Fibroblast of skin of back (primary cell): ENCODE measurements at places on chromosomes 6 and 20.

DNA sequence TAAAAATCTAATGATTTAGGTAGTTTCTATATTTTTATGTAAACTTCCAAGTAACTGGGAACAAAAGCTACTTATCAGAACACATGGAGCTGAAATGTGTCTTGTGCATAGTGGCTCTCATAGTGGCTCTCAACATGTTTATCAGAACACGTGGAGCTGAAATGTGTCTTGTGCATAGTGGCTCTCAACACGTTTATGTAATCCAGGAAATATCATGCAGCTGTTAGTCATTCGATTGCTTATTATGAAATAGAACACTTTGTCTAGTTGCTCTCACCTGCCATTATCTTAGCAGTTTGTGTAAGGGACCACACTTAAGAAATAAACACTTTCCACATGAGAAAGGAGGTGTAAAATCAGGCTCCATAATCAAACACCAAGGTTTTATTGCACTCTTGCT, 119.2 kb upstream of the ASCC3 start:
- no peak for DNase-seq

- peak; percentile 39 for DNase-seq
Measured at GRCh38 chr20:24164360-24164759, 175.8 kb upstream of the GGTLC1 start.

GRCh38 chr6:108739496-108740330, 108.5 kb upstream of the ARMC2 start:
- peak; percentile 53 for DNase-seq

DNA sequence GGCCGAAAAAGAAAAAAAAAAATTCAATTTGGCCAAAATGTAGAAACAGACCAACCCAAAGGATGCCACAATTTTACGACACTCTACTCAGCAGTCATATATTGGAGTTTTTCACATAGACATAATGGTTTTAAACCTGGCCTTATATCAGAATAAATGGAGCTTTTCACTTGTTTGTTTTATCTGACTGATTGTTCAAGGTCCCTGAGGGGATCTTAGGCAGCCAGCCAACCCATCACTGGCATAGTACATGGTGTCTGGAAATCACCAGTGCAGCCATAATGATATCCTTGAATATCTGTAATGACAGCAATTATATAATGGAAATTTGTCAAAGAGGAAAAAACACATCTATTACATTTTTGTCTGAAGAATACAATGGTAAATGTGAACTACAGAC, 96.9 kb downstream of the PRSS35 start:
- no peak for DNase-seq

DNA sequence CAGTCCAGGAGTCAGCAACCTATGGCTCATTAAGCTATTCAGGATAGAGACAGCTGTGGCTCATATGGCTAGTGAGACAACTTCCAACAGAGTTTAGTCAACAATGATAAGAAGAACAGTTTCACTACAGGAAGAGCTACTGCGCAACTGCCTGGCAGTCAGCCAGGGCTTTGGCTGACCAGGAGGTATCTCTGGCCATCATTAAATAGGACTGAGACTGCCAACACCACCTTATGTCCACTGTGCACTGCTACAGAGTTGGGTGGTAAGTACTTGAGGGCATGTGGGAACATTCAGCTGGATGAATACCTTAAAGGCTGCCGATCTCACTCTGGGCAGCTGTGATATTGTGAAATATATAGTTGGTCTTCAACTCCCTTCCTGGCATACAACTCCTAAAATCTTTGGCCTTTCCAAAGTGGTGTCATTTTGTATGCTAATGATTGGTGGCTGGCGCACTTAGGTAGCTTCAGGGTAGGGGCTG, 52.2 kb upstream of the FAM83C start:
- peak; percentile 46 for DNase-seq

DNA sequence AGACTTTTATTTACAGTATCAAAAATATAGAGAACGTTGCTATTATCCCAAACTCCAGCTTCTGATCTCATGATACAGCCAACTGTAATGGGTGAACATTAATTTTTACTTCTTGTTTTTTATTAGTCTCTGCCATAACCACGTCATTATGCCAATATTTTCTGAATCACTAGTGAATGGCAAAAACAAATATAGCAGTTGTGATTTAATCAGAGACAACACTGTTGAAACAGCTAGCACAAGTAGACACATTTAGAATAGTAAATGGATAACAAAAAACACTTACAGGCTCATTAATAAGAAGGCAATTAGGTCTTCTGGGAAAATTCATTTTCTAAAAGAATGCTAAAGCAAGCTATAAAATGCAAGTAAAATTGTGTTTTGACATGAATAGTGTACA, 8.1 kb downstream of the PTPRK start:
- no peak for DNase-seq

- no peak for DNase-seq
Measured at GRCh38 chr6:1592852-1593251, 16.9 kb upstream of the FOXC1 start.

GRCh38 chr20:17657898-17658647, 24.0 kb downstream of the RRBP1 start:
- no peak for DNase-seq

- peak; percentile 65 for DNase-seq
Measured at GRCh38 chr6:107697682-107698081, 126.4 kb downstream of the SCML4 start.

DNA sequence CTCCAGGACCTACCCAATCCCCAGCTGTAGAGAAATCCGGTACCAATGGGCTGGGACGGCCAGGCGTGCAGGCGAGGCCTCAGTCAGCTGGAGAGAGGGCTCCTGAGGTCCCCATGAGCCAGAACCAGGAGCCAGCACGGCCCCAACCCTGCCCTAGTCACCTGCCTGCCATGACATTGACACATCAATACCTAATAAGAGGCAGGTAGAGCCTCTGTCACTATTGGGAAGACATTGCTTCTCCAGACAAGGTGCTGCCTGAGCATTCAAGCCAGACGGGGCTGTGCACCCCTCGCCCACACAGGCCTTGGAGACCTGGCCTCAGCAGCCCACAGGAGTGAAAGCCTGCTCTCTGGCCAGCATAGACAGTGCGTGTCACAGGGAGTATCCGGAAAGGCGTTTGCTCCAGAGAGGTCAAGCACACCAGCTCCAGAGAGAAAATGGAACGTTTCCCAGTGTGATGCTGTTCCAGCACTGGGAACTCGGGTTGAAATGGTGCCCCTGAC, 3.5 kb downstream of the DLL1 start:
- DNase-seq: no peak
